Colonic mucosa (tissue), 4 donors: ENCODE measurements at places on chromosomes 4 and X. TPM values are rescaled to one million over a fixed set of nuclear protein-coding genes. Genes with fewer than 3 reads are reported as not detected.

DNA sequence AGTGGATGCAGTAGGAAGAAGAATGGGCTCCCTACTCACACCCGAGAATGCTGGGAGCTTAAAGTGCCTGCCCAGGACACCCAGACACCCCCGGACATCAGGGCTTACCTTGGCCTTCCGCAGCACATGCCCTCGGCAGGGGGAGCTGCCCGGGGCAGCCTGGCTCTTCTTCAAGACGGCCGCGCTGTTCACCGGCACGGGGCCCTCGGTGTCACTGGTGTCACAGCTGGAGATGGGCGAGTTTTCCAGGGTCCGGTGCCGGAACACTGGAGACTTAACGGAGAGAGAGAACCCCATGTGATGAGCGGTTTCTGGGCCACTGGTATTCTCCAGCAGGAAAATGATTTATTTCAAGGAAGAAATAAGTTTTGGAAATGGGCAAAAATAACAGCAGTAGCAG, 170.9 kb downstream of the AFAP1 start:
- no peak overlapping the region for H3K4me3 ChIP-seq
- H3K36me3 ChIP-seq = peaks cover 10% of the 10 kb centered on the region
- no peak for DNase-seq
- no peak overlapping the region for H3K27ac ChIP-seq
- H3K4me1 ChIP-seq = peaks cover 8% of the 10 kb centered on the region
- H3K27me3 ChIP-seq = no peaks in the 10 kb centered on the region

GLRB gene
- 0.42 TPM for total RNA-seq

GRCh38 chrX:93454509-93454908, 218.9 kb downstream of the NAP1L3 start:
- H3K27me3 ChIP-seq = no peaks in the 10 kb centered on the region
- no peak for DNase-seq
- H3K4me1 ChIP-seq = no peaks in the 10 kb centered on the region
- no peak overlapping the region for H3K27ac ChIP-seq

NHS gene
- 3.0 TPM for total RNA-seq

GRCh38 chrX:6019076-6019475, 209.6 kb downstream of the NLGN4X start:
- H3K27me3 ChIP-seq = no peaks in the 10 kb centered on the region
- DNase-seq = no peak
- no peak overlapping the region for H3K4me3 ChIP-seq
- H3K27ac ChIP-seq = no peak overlapping the region
